ENCODE measurements at places on chromosomes 7 and 10.

DNA sequence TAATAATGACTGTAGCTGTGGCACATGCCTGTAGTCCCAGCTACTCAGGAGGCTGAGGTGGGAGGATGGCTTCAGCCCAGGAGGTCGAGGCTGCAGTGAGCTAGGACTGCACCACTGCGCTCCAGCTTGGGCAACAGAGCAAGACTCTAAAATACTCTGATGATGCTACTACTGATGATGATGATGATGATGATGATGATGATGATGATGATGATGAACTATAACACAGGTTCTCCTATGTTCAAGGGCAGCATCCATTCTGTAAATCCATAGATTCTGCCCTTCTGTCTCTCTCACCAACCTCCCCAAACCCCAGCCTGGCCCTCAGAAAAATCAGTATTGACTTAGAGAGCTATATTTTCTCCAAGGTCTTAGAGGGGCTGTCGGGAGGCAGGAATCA lies 22.8 kb upstream of the EN2 start:
- no peak for DNase-seq

DNA sequence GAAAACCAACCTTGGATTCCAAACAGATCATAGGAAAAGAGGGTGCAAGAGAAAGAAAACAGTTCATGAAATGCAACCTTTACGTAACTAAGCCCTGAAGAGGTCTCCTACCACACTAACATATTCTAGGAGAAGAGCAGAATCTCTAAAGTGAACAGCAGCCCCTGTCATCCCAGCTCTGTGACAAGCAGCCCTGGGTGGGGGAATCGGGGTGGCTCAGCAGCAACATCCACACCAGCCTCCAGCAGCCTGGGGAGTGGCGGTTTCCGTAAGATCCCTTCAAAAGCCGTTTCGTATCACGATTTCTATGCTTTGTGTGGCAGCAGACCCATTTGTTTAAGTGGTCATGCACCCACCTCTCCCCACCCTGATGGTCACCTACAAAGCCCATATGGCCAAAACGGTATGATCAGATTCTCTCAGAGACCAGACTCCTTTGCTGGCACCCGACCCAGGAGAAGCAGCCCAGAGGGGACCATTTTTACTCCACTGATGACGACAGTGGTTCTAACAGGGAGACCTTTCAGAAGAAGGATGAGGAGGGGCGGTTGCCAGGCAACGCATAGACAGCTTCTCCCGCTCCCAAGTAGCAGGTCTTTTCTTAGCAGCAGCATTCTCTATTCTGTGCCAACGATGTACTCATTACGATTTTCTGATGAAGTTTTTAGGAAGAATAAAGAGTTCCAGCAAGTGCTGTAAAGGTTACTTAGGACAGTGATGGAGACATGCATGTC lies 300.6 kb downstream of the DNAJB6 start:
- DNase-seq, result no peak

- no peak for DNase-seq
These were observed 15.4 kb upstream of the ARHGAP12 start for GRCh38 chr10:31944071-31944433.

DNA sequence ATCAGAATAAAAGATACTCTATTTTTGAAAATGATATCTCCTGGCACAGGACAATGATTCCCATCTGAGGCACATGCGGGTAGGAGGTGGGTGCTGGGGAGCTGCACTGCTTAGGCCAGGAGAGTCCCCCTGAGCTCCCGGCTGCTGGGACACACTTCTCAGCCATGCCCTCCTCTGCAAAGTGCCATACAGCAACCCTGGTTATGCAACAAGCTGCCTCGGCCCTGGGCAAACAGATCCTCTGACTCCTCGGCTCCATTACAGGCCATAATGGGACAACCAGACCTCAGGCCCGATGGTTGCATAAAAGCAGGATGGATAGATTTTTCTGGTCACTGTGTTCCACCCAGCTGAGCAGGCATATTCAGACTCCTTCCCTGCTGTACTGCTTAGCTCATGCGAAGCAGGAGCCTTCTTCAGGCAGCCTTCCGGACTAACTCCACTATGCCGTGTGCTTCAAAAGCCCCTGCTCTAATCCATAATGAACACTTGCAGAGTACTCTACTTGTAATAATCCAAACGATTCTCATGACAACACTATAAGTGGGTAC lies 6.5 kb upstream of the LEP start:
- DNase-seq, result no peak

- no peak for DNase-seq
These were observed 27.1 kb upstream of the TAS2R16 start for GRCh38 chr7:123022576-123022975.

DNA sequence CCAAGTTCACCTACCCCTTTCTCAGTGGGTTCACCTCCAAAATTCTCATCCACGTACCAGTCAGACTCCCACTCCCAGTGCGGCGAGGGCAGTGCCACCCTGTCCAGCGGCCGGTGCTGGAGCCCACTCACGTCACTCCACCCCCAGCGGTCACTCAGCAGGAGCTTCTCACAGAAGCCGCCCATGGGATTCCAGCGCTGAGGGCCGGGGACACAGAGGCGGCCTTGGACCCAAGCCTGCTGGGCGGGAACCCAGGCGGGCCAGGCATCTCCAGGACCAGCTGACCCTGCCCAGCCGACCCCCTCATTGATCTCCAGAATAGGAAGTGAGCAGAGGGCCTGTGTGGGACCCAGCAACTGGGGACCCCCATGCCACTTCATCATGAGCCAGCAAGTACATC lies 7.2 kb downstream of the TECPR1 start:
- no peak for DNase-seq

GRCh38 chr10:46048152-46048551 lies 2.1 kb upstream of the MSMB start:
- no peak for DNase-seq

All from cortex of kidney (tissue), 1 donor.